H7 (cell line): ENCODE measurements at places on chromosomes 7 and 10. TPM values are rescaled to one million over a fixed set of nuclear protein-coding genes. Genes with fewer than 3 reads are reported as not detected.

Gene SPAM1
- total RNA-seq, result not detected in 2 replicates

Gene NKX1-2
- 57.8 and 65.1 TPM in 2 replicates for total RNA-seq

Gene OR2A5
- total RNA-seq, result not detected in 2 replicates

Gene HTRA1
- total RNA-seq, result 11.5 and 14.5 TPM in 2 replicates

Gene COL1A2
- total RNA-seq, result 37.9 and 47.8 TPM in 2 replicates
